Effector memory CD8-positive, alpha-beta T cell (primary cell): ENCODE measurements at places on chromosomes 7 and 10.

DNA sequence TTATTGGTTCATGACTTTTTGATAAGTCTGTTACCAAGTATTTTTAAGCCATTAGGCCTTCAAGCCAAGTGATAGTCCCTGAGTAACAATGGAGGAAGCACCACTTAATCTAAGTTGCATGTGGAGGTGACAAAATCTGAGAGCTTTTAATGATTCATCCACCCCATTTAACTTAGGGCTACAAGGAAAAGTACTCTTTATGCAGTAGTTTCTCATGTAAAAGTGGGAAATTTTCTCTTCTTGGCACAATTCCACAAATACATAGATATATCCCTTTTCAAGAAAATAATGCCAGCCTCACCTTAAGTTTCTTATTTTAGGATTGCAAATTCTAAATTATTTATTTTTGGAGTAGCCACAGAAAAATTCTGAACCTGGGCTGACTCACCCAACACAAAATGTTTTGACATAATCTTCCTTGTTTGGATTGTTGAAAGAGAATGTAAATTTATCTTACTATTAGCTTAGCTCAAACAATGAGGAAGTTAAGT lies 85.7 kb downstream of the SUGCT start:
- DNase-seq = no peak

GRCh38 chr7:2757361-2757903 lies 69.4 kb downstream of the AMZ1 start:
- no peak for DNase-seq

GRCh38 chr10:59299933-59300332 lies 62.4 kb downstream of the FAM13C start:
- DNase-seq = no peak

- no peak for DNase-seq
Observed at GRCh38 chr10:121851786-121852185, 76.0 kb downstream of the ATE1 start.

DNA sequence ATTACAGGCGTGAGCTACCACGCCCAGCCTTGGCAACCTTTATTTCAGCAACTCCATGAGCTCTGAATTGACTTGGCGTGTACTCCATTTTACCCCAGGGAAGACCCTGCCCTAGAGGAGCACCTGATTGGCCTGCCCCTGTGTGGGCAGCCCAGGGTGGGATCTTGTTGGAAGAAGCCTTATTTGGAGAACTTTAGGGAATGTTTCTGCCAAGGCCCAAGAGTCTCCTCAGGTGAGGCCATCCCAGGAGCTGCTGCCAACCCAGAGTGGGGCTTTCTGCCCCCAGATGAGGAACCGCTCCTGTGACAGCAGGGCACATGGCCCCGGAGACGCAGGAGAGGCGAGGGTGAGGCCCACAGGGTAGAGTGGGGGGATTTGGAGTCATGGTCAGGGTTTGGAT lies 42.0 kb downstream of the VWA2 start:
- DNase-seq = no peak

GRCh38 chr7:2732959-2733584 lies 45.1 kb downstream of the AMZ1 start:
- DNase-seq = no peak

DNA sequence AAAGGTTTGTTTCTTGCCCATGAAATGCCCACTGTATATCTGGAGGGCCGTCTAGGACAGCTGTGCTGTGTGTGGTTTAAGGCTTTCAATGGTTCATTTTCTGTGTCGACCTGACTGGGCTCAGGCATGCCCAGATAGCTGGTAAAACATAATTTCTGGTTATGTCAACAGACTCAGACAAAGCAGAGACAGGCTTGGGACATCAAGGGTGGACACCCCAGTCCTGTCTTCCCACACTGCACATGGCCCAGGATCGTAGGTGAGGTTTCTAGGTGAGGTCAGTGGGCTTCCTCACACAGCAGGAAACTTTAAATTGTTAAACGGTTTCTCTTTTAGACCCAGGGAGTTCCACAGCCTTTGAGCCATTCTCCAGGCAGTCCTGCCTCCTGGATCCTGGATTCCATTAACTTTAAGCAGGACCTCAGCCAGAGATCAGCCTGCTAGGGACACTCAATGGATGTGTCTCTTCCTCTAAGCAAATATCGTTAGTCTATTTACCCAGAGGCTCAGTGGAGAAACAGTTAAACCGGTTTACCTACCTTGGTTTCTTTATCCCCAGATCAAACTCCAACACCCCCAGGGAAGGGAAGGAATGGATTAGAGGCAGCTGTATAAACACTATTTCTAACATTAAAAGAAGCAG lies 66.4 kb downstream of the ST8SIA6 start:
- DNase-seq = no peak

DNA sequence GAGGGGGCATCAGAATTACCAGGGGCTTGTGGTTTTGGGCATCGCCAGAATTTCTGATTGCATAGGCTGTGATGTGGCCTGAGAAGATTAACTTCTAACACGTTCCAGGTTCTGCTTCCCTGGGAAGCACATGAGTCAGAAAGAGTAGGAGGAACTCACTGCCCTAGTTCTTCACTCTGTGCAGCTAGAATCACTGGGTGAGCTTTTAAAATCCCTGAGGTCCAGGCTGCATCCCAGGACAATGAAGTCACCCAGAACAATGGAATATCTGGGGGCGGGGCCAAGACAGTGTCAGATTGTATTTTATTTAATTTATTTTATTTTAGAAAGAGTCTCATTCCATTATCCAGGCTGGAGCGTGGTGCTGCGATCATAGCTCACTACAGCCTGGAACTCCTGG lies 636.5 kb downstream of the CALN1 start:
- DNase-seq = no peak

DNA sequence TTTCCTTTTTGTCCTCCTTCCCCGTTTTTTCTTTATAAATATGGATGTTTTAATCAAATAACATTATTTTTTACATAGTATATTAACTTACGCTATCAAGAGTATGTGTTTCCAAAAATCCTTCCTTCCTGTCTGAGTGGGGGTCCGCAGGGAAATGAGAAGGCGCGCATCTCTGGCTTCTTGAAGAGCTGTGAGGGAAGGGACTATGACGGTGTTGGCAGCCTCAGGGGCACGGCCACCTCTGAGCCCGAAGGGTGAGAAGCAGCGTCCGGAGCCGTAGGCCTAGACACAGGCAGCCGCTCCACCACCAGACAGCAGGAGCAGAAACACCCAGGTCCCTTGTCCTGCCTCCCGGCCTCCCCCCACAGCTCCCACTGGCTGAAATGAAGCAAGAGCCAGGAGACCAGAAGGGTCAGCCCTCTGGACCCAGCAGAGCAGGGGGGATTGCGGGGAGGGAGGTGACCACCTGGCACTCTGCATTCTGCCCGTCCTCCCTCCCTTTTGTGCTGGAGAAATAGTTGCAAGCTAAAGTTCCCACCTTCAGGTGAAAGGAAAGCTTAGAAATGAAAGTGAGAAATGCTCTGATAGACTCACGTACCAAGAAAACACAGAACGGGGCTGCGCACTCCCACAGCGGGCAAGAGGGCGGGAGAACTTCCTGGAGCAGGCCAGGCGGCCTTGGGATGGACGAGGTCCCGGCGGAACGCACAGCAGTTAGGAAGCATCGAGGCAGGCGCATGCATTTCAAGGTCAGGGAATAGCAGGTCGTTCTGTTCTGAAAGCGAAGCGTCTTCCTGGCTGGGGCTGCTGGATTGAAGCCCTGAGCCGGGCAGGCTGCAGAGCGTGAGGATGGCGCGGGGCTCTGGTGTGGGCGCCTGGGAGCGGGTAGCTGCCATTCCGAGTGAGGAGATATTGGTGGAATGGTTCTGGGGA lies 105.5 kb downstream of the GALNT11 start:
- DNase-seq = no peak

GRCh38 chr10:69879634-69880257 lies 78.0 kb downstream of the COL13A1 start:
- DNase-seq = no peak

GRCh38 chr7:20786779-20787659 lies at the start of gene SP8:
Gene SP8 (minus strand): TSS chr7:20786886. CDS start chr7:20786798, 88 bp downstream.
- DNase-seq = no peak

- no peak for DNase-seq
Observed at GRCh38 chr7:19670806-19671205, 38.0 kb downstream of the POLR1F start.

GRCh38 chr10:94001416-94001810 lies 7.7 kb downstream of the PLCE1 start:
- DNase-seq = no peak

- DNase-seq = no peak
Observed at GRCh38 chr10:6309816-6310215, 107.1 kb downstream of the PFKFB3 start.

- DNase-seq = no peak
Observed at GRCh38 chr7:131182446-131183058, 145.1 kb upstream of the MKLN1 start.

- DNase-seq = no peak
Observed at GRCh38 chr7:137578541-137578940, 235.0 kb upstream of the PTN start.

- DNase-seq = no peak
Observed at GRCh38 chr10:124653811-124654651, 90.1 kb downstream of the FAM53B start.

DNA sequence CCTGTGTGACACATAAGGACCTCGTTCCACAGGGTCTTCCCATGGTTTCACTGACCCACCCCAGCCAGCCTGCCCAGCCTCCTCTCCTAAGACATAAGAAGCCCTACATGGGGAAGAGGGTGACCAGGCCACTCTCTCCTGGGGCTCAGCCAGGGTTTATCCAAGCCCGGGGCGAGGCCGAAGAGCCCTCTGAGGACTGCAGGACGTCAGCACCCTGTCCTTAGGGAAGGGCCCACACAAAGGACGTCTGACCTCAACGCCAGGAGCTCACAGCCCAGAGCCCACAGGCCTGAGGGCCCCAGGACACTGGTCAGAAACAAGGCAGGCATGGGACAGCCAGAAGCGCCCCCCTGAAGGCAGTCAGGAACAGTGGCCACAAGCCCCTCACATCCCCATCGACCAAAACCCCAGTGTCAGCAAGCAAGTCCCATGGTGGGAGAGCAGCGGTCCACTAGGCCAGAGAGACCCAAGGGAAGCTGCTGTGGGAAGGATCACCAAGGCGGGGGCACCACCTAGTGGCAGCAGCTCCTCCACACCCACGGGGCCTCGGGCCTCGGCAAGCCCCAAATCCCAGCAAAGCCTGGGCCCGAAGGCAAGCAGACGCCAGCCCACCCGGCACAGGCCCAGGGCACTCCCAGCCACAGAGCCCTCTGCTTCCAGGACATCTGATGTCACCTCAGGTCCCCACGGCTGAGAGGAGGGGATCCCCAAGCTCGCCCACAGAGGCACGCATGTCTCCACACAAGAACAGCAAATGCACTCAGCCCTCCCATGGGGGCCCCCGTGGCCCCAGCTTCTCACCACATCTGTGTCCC lies 23.4 kb downstream of the MAD1L1 start:
- DNase-seq = peak; percentile 21

GRCh38 chr10:122219340-122219739 lies 51.8 kb upstream of the BTBD16 start:
- DNase-seq = no peak

GRCh38 chr10:61163403-61163802 lies 219.4 kb upstream of the RHOBTB1 start:
- no peak for DNase-seq

DNA sequence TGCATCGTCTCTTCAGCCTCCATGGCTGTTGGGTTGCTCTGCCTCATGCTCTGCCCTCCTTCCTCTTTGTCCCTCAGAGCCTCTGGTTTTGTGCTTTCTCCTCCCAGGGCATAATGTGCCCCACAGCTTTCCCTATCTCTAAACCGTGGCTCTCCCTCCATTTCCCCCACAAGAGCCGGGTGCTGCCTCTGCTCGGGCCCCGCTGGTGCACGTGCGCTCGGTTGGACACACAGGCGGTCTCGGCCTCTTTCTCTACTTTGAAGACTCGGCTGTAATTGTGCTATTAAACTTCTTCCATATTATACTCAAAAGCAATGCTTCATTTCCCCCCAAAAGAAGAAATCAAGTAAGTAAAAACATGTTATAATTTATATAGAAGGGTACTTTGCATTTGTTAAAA lies 109.7 kb upstream of the KLF14 start:
- DNase-seq = no peak

DNA sequence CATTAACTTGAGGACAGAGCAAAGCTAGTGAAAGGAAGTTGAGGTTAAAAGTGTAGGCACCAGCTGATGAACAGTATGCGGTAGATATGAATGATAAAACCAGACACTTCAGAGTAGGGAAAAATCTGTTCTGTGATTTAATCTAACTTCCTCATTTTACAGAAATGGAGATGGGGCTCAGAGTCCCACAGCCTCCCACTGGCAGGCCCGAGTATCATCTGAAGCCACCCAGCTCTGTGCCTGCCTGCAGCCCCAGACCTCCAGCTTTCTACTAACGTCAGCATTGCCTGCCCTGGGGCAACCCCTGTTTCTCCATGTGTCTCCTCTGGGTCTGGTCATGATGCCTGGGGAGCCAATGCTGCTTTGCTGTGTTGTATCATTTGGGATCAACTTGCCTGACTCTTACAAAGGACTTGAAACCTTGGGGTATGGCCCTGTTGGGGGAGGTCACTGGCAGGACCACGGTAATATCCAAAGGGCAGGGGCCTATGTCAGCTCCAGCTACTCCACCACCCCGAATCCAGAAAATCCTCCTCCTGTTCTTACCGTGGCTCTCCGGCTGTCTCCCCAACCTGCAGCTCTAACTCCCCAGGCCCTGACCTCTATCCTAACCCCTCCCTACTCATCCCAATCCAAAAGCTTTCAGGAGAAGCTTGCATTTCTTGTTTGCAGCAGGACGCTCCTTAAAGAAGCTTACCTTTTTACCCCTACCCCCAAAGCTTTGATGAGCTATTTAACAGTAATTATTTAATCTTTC lies 56.2 kb upstream of the NPY start:
- DNase-seq = no peak

DNA sequence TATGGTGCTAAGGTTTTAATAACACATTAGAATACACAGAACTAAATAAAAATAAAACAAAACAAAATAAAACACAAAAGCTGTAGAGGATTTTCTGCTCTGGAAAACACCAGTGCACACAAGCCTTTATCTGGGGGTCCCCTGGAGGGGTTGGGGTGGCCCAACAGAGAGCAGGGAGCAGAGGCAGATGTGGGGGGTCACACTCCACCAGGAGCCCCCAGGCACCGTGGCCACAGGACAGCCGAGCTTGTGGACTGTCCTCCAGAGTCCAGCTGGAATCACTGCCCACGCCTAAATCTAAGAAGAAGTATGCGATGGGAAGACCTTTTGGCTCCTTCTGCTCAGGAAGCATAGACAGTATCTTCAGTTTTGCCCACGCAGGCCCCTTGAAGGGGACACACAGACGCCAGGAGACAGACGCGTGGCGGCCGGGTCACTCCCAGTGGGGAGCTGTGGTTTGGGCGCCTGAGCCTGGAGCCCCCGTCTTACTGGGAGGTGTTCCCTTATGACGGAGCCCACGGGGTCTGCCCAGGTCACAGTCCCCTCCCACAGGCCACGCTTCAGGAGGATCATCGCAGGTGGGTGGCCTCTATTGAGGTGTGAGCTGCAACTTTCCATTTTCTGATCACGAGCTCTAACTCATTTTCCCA lies 595.0 kb downstream of the PTPRN2 start:
- no peak for DNase-seq

DNA sequence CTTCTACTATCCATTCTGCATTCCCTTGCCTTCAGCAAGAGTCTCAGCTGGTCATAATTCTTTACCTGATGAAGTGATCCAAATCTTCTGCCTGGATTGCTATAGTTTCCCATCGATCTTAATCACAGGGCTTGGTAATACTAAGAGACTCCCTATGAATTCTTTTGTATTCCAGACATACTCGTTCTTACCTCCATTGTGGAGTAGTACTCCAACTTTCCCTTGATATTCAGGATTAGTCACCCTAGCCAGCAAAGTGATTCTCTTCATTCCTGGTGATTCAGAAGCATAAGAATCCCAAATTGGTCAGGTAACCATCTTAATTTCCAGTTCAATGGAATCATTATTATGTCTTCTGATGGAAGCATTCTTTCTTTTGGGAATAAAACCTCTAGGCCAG lies 96.7 kb downstream of the TWIST1 start:
- DNase-seq = no peak

GRCh38 chr7:30770845-30771173 lies 408 bp upstream of the MINDY4 start:
- no peak for DNase-seq
